NT2/D1 (cell line): ENCODE measurements at places on chromosomes 7 and 10.

GRCh38 chr10:98461500-98461842 lies 14.7 kb upstream of the HPS1 start:
- no peak for DNase-seq

GRCh38 chr7:23284871-23285270 lies 14.3 kb upstream of the MALSU1 start:
- no peak for DNase-seq

- no peak for DNase-seq
Observed at GRCh38 chr10:113228530-113228929, 278.5 kb downstream of the TCF7L2 start.

- DNase-seq = peak; percentile 3
Observed at GRCh38 chr7:95427914-95428516, 6.8 kb downstream of the PON2 start.

GRCh38 chr10:107442035-107442505 lies 277.6 kb upstream of the SORCS1 start:
- no peak for DNase-seq

DNA sequence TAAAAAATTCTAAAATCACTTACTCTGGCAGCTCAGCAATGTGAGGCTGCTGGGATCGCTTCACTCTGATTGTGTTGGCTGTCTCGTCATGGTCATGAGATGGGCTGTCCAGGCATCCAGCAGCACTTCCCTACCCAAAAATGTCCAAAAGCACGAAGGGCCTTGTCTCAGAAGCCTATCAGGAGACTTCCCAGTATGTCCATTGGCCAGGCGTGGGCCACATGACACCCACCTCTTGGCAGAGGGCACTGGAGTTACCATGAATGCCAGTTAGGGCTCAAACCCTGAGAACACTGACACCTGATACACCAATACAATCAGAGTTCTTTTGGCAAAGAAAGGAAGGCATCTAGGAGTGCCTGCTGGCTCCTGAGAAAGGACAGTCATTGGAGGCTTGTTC lies 27.0 kb upstream of the GLI3 start:
- DNase-seq = no peak

- DNase-seq = no peak
Observed at GRCh38 chr7:66542528-66543269, 86.0 kb upstream of the KCTD7 start.
